Activated CD4-positive, alpha-beta T cell treated with anti-CD3 and anti-CD28 coated beads, Interleukin-2, amount 50 U/mL, for 4 hours (primary cell): ENCODE measurements at places on chromosomes 3 and 15.

DNA sequence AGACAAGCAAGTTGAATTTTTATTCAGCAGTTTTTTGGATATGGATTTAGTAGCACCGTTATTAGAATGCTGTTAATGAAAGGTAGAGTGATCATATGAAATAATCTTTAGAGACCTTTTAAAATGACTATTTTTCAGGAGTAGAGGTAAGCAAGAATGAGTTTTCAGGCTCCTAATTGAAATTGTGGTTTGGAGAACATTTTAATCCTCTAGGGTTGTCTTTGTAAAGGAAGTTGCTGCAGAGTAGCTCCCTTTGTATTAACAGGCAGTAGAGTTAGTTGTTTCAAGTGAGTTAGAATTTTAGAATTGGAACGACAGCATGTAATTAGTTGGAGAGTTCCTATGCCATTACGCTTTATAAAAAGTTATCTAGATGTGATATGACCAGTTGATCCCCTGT is 27.2 kb upstream of the EDEM1 start:
- DNase-seq = no peak

- DNase-seq = peak; percentile 27
These were observed 965 bp downstream of the FLNB start for GRCh38 chr3:58009026-58009748.

GRCh38 chr3:128889139-128889894 is 9.9 kb downstream of the ACAD9 start:
- DNase-seq = no peak

DNA sequence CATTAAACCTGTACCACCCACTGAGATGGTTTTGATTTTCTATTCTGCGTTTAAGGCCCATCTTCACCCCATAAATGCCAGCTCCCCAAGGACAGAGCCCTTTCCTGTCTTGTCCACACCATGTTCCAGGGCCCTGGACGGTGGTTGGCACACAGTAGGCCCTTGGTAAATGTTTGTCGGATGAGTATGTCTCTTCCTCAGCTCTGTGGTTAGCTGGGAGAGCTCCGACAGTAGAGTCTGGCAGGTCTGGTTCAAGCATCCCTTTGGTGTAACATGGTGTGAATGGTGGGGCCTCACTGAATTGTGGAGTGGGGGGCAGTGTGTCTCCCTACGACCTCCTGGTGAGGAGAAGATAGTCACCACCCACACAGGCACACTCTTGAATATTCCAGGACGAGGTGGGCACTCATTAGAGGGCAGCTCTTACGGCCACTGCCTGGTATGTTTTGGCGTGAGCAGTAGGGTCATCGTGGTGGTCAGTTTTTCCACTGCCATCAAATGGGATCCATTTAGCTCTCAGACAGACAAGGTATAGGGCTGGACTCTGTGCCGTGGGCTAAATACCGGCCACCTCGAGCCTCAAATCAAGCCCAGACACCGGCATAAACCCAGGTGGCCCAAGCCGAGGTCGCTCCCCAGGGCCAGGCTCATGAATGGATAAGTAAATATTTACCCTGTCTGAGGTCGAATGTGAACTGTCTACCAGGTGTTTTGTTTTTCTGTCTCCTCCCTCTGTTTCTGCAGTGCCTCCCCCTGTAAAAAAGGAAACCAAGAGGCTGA is 61.3 kb downstream of the SMAD3 start:
- no peak for DNase-seq

DNA sequence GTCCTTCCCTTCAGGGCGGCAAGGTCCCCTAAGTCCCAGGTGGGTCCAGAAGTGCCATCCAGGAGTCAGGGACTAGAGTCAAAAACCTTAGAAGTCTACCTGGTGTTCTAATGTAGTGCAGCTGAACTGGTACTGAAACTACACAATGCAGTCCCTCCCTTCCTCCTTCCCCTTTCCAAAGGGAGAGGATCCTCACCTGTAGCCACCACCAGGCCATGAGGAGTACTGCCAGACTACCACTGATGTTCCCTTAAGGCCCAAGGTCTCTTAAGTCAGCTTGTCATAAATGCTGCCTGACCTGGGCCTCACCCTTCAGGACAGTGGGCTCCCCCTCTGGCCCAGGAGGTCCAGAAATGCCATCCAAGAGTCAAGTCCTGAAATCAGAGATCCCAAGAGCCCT is 98.9 kb downstream of the ULK4 start:
- DNase-seq = no peak

- no peak for DNase-seq
These were observed 36.3 kb downstream of the TSC22D2 start for GRCh38 chr3:150444371-150444770.

- DNase-seq = no peak
These were observed 458.9 kb downstream of the CNTN6 start for GRCh38 chr3:1551741-1552140.

DNA sequence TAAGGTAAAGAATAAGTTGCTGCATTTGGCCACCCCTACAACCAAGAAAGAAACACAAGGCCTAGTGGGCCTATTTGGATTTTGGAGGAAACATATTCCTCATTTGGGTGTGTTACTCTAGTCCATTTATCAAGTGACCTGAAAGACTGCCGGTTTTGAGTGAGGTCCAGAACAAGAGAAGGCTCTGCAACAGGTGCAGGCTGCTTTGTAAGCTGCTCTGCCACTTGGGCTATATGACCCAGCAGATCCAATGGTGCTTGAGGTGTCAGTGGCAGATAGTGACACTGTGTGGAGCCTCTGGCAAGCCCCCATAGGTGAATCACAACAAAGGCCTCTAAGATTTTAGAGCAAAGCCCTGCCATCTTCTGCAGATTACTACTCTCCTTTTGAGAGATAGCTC is 491.3 kb downstream of the TAFA4 start:
- DNase-seq = no peak

DNA sequence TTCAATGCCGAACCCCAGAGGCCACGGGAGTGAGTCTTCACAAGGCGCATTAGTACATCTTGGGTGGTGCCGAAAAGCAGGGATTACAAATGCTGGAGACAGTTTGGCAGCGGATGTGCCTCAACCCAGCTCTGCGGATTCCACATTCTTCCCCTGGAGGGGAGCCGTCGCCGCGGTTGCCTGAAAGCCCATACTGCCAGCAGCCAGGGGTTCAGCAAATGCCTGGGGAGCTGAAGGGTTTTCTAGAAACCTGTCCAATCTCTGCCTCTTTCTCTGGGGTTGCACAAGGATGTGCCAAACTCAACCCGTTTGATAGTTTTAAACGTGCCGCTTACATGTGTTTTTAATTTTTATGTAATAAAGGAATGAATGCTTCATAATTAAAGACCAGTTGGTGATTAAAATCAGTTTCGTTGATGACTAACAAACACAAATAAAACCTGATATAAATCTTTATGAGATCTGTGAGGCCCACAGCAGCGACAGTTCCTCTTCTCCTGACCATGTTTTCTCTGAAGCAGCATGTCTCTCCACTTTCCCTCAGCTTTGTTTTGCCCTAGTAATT is 74.6 kb upstream of the LEKR1 start:
- DNase-seq = no peak

GRCh38 chr3:158743664-158744566 is 11.7 kb upstream of the RARRES1 start:
- DNase-seq = no peak

GRCh38 chr15:61057376-61057775 is 171.7 kb downstream of the RORA start:
- DNase-seq = no peak

DNA sequence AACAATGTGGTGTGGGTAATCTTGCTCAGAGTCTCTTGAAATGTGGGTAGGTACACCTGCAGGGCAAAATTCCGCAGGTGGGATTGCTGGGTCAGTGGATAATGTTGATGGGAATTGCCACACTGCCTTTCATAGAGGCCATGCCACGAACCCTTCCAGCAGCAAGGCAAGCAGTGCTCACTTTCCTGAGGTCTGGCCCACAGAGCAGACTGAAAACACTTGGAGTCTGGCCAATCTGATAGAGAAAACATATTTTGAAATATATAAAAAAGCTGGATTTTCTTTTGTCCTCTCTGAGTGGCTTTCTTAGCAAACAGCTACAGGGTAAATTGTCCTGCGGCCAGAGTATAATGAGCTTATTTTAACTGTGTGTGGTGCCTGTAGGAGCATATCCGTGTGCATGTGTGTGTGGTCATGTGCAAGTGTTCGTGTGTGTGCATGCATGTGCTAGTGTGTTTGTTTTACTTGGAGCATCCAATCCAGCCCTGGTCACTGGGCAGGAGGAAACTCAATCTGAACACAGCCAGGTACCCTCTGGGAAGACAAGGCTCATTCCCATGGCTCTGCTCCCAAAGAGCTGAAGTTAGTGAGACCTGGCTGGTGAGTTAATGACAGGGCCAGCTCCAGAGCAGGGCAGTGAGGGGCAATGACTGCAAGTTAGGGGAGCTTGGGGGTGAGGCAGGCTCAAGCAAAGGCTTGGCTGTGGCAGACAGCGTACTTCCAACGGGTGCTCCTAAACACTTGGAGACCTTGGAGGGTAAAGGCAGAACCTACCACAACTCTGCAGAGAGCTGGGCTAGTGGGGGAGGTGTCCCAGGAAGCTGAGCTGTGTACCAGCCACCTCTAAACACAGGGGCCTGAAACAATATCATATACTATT is 91.3 kb downstream of the PLXNA1 start:
- no peak for DNase-seq

DNA sequence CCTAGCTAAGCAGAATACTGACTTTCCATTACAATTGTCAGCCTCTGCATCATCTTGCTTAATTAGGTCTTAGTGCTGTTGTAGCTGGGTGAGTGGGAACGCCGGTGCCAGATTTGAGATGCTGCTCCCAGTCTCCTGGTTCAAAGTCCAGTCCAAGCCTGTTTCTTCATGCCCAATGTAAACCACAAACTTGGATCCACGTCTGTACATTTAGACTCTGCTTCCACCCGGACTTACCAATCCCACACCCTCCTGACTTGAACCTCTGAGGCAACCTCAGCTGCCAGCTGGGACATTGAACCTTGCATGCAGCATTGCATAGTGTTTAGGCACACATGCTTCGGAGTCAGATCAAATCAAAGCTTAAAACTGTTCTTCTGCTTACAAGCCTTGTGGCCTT is 43.0 kb downstream of the BCL2L10 start:
- DNase-seq = no peak

DNA sequence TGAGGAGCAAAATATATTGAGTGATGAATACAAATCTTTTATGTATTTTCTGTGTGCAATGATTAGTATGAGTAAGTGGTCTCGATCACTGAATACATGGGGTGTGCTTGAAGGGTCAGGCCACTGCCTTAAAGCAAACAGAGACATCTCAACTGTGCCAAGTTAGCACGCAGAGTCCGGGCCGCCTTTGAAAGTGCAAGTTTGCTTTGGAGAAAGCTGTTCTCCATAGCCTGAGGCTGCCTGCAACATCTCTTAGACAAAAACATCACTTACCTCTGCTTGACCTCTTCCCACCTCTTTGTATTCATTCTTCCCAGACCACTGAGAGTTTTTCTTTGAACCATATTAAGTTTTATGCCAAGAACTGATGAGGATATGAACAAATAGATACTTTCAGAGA is 267.0 kb downstream of the ZBTB20 start:
- no peak for DNase-seq

DNA sequence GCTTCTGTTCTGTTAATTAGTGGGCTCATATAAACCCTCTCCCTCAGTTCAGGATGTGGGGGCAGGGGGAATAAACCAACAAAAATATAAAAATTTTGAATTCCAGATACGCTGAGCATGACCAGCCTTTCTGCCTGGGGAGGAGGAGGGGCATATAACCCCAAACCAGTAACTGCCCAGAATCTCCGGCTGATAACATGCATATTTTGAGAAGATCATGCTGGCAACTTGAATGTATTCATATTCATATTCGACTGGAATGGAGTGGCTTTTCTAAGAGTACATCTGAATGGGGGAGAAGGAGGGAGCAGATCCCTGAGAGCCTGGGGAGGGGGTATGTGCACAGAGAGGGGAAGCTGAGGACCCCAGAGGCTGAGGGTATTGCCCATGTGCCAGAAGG is 54.5 kb upstream of the LCTL start:
- DNase-seq = no peak
